ENCODE measurements at places on chromosomes 16 and 17.

GRCh38 chr16:56115817-56116576 lies 75.3 kb upstream of the GNAO1 start:
- DNase-seq: no peak

DNA sequence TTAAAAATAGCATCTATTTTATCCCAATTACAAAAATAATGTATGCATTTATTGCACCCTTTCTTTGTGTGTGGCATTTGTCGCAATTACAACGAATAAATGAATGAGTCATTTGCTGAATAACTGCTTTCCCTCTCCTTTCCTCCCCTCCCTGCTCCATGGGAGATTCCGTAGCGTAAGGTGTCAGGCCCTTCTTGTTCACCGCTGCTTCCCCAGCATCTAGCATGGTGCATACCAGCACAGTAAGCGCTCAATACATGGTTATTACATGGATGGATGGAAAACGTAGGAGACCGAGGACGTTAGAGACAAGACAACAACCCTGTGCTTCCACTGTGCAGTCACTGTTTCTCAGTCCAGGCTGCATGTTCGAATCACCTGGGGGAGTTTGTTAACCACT lies 336.0 kb upstream of the EEF2KMT start:
- no peak for DNase-seq

DNA sequence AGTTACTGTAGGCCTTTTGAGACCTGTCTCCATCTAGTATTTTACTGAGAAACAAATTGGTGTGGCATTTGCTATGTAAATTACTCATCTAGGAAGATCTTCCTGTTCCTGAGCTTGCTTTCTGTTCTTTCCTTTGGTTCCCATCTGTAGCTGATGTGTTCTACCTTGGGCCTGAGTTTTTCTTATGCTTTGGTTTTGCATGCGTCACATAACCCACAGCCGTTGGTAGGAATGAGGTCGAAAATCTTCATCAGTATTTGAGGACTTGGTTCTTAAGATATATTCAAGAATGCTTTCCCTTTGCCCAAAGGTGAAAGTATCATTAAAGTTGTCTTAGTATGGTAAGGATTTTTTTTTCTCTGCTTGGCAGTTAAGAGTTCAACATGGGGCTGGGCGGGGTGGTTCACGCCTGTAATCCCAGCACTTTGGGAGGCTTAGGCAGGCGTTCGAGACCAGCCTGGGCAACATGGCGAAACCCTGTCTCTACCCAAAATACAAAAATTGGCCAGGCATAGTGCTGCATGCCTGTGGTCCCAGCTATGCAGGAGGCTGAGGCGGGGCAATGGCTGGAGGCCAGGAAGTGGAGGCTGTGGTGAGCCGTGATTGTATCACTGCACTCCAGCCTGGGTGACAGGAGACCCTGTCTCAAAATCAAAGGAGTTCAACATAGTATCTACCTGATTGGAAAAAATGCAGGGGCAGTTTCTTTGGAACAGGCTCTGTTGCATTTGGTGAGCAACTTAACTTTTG lies 28.8 kb downstream of the IST1 start:
- DNase-seq: no peak

DNA sequence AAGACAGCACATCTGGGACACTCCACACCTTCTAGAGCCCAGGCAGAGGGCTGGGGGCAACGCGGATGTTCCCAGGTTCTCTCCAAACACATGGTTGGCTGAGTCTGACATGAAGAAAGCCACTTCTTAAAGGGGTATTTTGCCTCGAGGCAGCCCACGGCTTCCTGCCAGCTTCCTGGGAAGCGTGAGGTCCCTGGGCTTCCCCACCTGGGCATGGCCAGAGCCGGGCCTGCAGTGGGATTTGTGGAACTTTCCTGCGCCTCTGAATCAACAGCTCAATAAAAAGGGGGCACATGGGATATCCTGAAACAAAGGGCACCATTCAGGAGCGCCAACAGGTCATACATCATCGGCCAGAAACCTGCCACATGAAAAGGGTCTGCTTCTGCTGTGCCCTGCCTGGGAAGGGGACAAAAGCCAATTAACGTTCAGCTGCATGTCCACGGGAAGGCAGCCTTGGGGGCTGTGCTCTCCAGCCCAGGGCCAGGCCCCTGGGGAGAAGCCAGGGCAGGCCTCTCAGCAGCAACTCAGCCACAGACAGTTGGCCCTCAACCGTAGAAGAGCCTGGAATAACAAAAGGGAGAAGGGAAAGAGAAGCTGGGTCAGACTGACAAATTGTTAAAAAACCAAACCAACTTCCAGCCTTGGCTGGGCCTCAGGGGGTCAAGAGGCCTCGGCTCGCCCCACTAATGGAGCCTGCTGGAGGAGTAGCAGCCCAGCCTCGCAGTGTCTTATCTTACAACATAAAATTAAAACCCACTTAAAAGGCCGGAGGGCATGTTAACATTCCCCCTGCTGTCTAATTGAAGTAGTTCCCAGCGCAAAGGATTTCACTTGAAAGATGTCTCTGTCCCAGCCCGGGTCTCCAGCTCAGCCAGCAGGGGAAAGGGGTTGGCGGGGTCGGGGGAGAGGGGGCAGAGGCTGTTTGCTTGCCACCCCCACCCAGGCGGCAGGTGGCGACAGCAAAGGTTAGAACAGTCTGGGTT lies 34.2 kb downstream of the TBX4 start:
- DNase-seq: no peak

DNA sequence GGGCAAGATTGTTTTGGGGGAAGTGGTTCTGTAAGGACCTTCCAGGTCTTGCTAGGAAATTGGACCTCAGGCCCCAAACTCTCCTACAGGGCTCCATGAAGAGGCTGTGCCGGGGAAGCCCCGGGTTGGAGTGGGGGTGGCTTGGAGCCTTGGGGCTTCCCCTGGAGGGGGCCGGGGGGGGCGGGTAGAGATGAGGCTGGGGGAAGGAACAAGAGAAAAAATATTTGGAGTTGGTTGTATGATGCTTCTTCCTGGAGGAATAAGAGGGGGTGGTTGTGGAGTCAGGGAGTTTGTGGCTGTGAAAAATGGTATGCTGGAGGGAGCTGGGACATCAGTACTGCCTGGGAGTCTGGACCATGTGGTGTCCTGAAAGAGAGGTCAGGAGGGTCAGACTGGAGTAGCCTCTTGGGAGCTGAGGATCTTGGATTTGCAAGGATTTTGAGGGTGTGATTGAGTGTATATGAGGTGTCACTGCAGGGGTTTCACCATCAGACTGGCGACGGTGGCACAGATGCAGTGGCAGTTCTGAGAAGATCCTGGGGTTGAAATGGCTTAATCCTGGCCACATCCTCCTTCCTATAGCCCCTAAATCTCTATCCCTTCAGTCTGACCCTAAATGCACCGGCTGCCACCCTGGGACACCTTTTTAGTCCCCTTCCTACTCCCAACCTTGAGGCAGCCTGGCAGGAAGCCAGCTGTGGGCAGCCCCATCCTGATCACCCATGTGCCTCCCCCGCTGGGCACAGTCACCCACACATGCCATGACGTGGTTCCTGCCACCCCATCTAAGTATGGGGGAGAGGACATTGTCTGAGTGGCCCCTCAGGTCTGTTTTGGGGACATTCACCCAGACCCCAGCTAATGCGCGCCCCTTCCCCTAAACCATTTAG lies 10.9 kb downstream of the RARA start:
- DNase-seq: peak; percentile 62

- peak; percentile 68 for DNase-seq
These were observed 4.4 kb downstream of the TP53I13 start for GRCh38 chr17:29572691-29573557.

- no peak for DNase-seq
These were observed 36.7 kb downstream of the AKAP10 start for GRCh38 chr17:19940722-19941464.

GRCh38 chr16:25079637-25080378 lies 31.7 kb upstream of the LCMT1 start:
- DNase-seq: no peak

DNA sequence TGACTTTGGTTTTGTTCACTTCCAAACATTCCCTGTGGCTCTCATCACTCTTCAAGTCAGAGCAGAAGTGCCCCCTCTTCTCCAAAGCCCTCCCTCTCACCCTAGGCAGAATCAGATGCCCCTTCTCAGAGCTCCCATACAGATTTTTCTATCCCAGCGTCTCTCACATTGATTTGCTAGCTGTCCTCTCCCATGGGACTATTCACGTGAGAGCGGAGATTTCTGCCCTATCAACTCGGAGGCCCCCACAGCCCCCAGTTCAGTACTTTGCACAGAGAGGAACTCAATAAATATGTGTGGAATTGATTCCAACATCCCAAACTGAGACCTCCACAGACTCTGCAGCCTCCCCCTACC lies 182.6 kb downstream of the C16orf78 start:
- DNase-seq: no peak

- DNase-seq: peak; percentile 27
These were observed 5.2 kb downstream of the ASGR1 start for GRCh38 chr17:7173687-7174602.

- DNase-seq: no peak
These were observed 25.1 kb downstream of the CD300LG start for GRCh38 chr17:43871946-43872690.

DNA sequence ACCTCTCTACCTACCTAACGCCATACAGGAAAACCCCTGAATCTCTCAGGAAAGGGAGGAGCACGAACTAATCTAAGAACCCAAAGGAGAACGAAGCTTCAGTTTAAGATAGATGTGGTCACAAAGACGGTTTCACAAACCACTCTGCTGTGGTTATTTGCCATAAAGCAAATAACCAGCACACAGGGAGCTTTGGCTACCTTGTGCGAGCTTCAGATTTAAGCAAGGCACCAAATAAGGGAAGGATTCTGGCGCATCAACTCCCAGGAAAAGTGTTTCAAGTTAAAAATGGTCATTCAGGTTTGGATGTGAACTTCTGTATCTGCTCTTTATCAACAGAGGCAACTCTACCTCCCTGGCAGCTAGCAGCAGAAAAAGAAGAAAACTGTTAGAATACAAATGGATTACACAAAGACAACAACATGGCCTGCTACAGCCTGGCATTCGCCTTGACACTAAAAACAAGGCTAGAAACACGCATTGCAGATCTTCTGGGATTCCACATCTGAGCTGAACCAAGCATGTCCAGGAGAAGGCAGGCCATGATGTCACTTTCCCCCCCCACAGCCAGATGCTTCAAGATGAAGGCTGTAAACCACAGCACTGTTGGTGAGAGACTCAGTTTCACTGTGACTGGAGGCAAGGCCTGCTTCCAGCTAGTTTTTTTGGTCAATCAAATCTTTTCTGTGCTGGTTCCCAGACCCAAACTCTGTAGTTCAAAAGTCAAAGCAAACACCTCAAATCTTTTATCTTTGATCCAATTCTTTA lies 43.6 kb downstream of the SMG6 start:
- DNase-seq: no peak

DNA sequence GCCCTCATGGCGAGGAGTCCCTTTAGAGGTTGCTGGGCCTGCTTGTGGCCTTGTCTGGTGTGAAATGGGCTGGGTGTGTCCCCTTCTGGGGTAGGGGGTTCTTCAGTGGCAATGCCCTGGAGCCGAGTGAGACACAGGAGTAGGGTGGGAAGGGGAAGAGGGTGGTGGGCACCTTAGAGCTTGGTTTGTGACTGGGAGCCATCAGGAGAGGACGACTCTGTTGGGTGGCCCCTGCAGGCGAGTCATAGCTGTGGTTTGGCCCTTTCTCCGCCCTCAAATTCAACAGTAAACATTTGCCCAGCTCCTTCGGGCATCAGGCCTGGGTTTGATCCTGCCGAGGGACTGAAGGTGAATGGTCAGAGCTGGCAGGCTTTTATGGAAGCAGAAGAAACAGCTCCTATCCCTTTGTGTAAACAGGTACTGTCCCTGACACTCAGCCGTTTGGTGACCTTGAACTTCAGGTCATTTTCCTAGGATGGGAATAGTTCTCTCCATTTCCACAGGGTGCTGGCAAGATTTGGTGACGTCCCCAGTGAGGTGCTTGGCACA lies 2.9 kb downstream of the E4F1 start:
- DNase-seq: no peak

GRCh38 chr17:79154446-79154845 lies 79.8 kb downstream of the ENGASE start:
- DNase-seq: no peak

- no peak for DNase-seq
These were observed 232.5 kb upstream of the EEF2KMT start for GRCh38 chr16:5330058-5330457.

- DNase-seq: peak; percentile 63
These were observed 20.4 kb upstream of the YPEL2 start for GRCh38 chr17:59311051-59311468.

DNA sequence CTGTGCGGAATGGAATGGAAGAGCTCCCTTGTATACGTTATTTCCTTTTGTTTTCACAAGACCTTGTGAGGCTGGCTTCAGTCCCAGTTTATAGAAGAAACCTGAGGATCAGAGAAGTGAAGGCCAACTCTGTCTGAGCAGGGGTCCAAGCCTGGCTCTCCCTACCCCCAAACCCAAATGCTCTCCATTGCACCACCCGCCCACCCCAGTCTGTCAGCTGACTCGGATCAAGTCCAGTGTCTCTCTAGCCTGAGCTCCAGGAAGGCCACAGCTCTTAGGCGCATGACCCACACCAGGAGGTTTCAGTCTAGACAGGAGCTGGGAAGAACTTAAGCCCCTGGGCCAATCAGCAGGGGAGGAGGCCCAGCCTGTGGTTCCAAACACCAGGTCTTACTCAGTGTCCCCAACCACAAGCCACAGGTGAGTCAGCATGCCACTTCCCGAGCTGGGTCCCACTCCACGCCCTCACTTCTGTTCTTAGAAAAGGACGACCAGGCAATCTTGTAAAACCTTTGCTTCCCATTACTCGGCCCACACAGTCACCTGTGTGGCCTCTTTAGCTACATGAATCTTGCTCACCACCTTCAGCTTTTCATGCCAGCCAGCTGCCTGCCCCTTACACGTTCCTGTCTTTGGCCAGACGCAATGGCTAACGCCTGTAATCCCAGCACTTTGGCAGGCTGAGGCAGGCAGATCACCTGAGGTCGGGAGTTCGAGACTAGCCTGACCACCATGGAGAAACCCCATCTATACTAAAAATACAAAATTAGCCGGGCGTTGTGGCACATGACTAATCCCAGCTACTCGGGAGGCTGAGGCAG lies 27.8 kb downstream of the TK2 start:
- peak; percentile 17 for DNase-seq

DNA sequence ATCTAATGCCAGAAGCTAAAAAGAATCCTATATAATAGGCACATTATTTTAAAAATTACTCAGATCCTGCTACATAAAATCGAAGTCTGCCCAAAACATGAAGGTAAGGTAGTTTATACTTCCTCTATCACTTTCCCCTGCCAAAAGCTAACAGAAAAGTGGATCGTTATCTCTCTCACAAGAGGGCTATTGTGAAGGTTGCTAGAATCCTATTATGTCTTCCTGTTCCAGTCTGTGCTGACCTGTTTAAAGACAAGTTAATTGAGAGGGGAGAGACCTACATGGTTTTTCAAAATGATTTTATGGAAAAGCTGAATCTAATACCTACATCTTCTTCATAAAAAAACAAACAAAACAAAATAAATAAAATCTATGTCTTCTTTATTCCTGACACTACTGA lies 1410.9 kb upstream of the CDH8 start:
- DNase-seq: no peak

DNA sequence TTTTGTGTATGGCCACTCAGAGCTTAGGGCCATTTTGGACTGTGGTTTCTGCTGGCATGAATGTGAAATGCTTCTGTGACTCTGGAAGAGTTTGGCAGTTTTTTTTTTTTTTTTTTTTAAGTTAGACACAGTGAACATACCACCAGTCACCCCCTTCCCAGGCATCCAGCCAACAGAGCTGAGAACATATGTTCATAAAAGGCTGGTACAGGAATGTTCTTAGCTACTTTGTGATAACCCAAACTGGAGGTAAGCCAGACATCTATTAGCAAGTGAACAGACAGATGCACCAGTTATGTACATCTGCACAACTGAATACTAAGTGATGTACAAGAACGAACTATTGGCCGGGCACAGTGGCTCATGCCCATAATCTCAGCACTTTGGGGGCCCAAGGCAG lies 92.7 kb downstream of the ABCC1 start:
- no peak for DNase-seq

- no peak for DNase-seq
These were observed 13.0 kb downstream of the PITPNC1 start for GRCh38 chr17:67390006-67390645.
